ENCODE measurements at places on chromosomes 1 and 21. TPM values are rescaled to one million over a fixed set of nuclear protein-coding genes. Genes with fewer than 3 reads are reported as not detected.

Gene OR10Z1
- total RNA-seq, result not detected

Gene LCE2A
- not detected for total RNA-seq

Gene MR1
- 14.2 TPM for total RNA-seq

Gene BTBD8
- 2.1 TPM for total RNA-seq

Gene MOV10
- 38.0 TPM for total RNA-seq

Gene SLC16A4
- 7.2 TPM for total RNA-seq

Gene TNFRSF18
- 0.80 TPM for total RNA-seq

GRCh38 chr21:14707511-14708020 lies 161.5 kb upstream of the SAMSN1 start:
- DNase-seq, result no peak

- DNase-seq, result no peak
These were observed 105.8 kb downstream of the DDX20 start for GRCh38 chr1:111861523-111861922.

DNA sequence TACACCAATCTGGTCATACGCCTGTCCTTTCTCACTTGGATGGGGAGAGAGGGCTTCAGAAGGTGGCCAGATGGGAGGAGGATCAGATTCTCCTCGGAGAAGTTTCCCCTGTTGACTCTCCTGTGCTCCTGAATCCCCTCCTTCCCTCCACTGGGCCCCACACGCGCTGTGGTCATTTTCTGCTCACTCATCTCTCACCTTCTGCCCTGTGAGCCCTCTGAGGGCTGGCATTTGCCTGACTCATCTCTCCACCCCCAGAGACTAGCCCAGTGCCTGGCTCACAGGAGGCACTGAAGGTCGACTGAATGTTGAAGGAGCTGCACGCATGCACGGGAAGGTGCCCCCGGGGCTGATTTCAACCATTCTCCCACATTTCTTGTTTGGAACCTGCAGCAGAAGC lies 14.2 kb downstream of the ABCA4 start:
- DNase-seq, result peak; percentile 80

GRCh38 chr1:108962681-108963051 lies 618 bp downstream of the CLCC1 start:
- no peak for DNase-seq

DNA sequence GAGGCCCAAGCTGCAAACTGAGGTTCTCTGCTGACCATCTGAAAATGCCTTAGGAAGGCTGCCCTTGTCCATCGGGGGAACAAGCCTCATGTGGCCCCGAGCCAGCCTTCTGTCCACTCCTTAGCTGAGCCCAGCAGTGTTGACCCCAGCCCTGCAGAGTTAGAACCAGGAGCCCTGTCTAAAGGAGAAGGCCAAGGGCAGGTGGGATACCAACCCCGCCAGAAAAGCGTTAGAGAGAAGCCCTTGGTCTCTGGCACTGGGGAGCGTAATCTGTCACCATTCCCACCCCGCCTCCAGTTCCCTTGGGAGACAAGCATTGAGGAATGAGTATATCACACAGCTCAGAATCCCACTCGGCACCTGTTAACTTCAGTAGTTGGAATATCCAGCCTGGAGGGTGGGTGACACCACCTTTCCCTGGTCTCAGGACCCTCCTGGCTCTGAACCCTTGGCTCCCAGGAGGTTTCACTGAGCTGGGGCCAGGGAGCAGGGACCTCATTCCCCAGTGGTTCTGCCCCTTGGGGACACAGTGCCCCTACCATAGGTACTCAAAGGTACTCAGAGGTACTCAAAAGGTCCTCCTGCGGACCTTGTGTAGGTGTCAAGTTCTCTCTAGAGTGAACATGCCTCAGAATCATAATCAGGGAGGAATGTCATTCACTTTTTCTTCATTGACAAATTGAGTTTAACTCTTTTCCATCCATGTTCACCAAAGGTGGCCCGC lies 16.4 kb downstream of the ETS2 start:
- DNase-seq, result no peak

DNA sequence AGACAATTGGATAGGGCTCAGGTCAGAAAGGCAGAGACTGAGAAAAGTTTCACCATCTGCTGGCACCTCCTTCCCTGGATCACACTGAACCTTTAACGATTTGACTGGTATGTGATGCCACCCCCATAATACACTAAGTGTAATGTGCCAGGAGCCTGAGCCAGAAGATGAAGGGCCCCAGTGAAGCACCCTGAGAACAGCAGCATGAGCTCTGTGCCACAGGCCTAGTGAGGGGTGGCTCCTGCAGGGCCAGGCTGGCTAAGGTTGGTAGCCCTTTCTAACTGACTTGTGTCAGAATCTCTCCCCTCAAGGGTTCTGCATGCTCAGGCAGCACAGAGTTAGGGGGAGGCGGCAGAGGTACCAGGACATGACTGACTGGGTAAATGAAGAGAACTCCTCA lies 38.9 kb downstream of the ARHGEF11 start:
- no peak for DNase-seq

GRCh38 chr1:43238085-43238484 lies 31.7 kb upstream of the TMEM125 start:
- peak; percentile 57 for DNase-seq

DNA sequence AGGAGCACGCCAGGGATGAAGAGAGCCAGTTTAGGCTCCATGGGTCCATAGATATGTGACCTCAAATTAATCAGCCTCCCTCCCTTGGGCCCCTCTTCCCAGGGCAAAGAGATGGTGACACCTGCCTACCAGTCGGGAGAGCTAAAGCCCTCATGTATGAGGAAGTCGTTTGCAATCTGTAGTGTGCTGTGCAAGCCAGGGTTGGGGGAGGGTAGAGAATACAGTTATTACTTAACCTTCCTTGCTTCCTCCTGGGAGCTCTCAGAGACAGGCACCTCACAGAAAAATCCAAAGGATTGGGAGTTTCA lies 4.0 kb downstream of the PGLYRP4 start:
- DNase-seq, result no peak

DNA sequence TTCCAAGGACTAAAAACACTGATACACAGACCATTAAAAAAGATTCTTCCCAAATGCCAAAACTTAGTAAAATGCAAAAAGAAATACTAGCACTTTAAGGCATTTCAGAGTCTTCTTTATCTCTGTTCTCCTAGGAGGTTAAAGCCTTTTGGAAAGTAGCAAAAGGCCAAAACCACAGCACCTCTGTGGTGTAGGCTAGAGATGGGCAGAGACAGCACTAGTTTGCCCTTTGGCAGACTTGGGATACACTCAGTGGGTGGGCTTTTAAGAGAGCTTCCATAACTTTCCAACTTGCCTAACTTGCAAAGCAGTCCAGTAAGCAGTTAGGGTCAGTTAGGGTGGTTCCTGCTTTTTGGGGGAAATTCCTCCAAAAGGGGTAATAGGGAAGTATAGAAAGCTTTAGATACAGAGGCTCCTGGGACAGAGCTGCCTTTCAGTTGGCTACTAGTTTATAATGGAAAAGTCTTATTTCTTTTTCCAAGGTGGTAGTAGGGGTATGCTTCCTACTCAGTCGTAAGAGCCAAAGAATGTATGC lies 17.9 kb upstream of the PTCH2 start:
- no peak for DNase-seq

DNA sequence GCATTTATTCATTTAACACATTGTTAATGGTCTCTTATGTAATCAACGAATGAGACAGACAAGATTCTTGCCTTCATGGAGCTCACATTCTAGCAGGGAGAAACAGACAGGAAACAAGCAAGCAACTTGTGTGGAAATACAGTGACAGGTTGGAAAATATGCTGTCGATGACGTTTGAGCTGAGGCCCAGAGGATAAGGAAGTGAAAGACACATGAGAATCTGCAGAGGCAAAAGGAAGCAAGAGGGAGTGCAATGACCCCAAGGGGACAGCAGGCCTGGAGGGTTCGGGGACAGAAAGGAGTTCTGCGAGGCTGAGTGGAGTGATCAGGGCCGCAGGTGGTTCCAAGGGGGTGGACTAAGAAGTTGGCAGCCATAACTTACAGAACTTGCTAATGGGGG lies 60.6 kb upstream of the AKT3 start:
- DNase-seq, result no peak

- no peak for DNase-seq
These were observed 132.2 kb downstream of the UBE2U start for GRCh38 chr1:64335636-64336035.

GRCh38 chr1:157870490-157870889 lies 28.9 kb upstream of the CD5L start:
- DNase-seq, result no peak

- DNase-seq, result peak; percentile 97
These were observed at the start of gene PIGM for GRCh38 chr1:160031365-160032164. TSS of gene PIGM (minus strand) at chr1:160031990. CDS start at chr1:160031739, 251 bp downstream.

GRCh38 chr1:16207318-16208269 lies 4.9 kb downstream of the ARHGEF19 start:
- DNase-seq, result no peak

GRCh38 chr1:29849038-29849750 lies 612.9 kb downstream of the PTPRU start:
- peak; percentile 64 for DNase-seq

GRCh38 chr1:58852731-58853485 lies 69.1 kb upstream of the JUN start:
- DNase-seq, result no peak

GRCh38 chr1:170332801-170333200 lies 187.0 kb downstream of the NTMT2 start:
- DNase-seq, result no peak

DNA sequence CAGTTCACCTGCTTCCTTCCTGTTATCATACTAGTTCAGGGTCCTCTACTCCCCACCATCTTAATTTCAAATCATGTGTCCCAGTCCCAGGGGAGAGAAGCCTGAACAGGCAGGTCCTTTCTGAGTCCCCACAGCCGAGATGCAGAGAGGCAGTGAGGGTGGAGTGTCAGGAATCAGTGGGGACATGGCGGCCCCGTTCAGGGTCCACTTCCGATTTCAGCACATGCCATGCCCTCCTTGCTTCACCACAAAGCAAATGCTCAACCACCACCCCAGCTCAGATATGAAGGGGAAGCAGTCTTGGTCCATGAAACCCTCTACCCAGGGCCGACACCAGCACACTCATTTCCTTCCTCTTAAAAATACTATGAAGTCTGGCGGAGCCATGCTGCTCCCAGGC lies 5.2 kb upstream of the SEMA4A start:
- DNase-seq, result no peak

GRCh38 chr1:111133866-111134265 lies 6.0 kb downstream of the DRAM2 start:
- DNase-seq, result no peak

GRCh38 chr1:21241771-21242581 lies 48.3 kb downstream of the ECE1 start:
- no peak for DNase-seq
